ENCODE measurements at places on chromosomes 16 and 17.

- no peak for DNase-seq
Measured at GRCh38 chr17:73414171-73414955, 102.6 kb upstream of the CDC42EP4 start.

GRCh38 chr16:71555230-71555891, 21.5 kb downstream of the TAT start:
- DNase-seq = no peak

DNA sequence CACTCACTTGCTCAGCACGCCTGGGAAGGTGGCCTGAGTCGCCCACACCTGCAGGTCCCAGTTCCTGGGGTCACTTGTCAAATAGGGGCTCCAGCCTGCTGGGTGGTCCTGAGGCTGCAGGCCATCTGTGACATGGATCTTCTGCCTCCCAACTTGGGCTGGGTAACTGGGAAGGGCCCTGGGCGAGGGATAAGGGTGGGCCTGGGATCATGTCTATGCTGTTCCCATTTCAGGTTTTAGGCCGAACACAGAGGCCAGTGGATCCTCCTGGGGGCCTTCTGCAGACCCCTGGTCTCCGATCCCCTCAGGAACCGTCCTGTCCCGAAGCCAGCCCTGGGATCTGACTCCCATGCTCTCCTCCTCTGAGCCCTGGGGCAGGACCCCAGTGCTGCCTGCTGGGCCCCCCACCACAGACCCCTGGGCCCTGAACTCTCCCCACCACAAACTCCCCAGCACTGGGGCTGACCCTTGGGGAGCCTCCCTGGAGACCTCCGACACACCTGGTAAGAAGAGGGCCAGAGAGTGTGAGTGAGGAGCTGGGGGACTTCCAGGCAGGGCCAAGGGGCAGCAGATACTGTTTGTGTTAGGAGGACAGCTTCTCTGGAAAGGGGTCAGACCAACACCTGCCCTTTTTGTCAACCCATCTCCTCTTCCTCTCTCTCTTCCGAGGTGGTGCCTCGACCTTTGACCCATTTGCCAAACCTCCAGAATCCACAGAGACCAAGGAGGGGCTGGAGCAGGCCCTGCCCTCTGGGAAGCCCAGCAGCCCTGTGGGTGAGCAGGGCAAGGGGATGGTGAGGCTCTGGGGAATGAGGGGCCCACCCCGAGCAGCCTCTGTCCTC, 6.2 kb upstream of the SPATA20 start:
- DNase-seq = no peak

GRCh38 chr16:58658796-58659211, 25.8 kb downstream of the SLC38A7 start:
- DNase-seq = no peak

DNA sequence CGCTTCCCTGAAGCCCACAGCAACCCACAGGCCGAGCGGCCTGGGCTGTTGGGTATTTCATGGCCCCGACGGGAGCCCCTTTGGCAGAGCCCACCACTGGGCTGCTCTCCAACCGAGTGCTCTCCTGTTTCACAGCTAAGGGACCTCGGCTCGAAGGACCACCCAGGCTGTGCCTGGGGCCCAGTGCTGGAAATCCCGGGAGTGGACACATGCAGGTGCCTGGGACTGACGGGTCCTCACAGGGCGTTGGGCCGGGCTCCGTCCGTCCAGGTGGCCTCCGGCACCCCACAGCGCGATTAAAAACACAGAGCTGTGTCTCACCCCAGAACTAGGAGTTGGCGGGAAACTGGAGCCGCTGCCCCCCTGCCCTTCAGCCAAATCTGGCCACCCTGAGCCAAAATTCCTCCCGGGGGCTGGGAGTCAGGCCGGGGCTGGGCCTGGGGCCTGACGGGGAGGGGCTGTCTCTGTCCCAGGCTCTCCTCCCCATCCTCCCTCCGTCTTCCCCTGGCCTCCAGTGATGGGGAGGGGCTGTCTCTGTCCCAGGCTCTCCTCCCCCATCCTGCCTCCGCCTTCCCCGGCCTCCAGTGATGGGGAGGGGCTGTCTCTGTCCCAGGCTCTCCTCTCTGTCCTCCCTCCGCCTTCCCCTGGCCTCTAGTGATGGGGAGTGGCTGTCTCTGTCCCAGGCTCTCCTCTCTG, 14.1 kb downstream of the UTS2R start:
- no peak for DNase-seq

DNA sequence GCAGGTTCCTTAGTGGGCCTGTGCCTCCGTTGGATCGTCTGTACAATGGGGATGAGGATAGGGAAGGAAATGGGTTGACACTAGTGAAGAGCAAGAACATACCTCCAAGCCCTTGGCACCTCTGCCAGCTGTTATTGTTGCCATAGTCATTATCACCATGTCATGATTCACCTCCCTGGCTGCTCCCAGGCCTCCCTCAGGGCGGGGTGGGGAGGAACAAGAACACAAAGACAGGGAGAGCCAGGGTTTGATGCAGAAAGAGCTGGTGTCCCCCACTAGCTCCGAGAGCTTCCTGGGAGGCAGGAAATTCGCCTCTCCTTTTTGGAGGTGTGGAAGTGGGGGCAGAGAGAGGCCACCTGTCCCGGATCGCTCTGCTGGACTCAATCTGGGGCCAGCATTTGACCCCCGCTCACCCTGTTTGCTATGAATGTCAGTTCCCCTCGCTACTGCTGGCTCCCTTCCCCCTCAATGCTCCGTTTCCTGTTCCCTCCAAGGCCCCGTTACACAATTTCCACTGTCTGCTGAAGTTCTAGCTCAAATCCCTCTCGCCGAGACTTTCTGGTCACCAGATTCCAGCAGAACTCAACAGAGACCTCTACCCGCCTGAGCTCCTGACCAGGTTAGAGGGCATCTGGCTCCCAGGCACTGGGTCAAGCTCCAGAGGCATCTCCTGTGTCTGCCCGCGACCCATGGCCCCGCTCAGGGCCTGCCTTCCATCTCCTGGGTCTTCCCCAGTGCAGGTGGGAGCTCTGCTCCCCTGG, 9.1 kb downstream of the TIMP2 start:
- DNase-seq = no peak

DNA sequence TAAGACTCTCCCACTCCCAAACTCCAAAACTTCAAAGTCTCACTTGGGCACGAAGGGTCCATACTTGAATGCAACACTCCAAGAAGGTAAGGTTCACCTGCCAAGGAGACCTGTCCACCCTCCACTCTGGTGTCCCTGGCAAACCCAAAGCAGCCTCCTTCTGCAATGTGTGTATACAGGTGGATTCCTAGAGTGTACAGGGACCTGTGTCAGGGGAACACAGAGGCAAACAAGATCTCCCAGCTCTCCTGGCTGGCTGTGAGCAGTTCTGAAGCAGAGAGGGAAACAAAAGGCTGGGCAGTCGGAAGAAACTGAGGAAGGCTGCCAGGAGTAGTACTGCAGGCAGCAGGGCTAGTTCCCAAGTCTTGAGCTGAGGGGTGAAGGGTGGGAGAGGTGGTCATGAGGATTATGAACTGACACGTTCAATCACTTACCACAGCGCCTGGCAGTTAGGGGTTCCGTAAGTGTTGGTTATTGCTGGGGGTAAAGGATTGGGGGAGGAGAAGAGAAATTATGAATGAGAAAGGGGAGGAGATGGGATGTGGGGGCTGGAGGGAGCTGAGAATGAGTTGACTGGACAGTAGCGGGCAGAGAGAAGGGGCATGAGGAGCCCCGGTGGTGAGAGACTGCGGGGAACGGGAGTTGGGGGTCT, 795 bp downstream of the KCTD13 start:
- no peak for DNase-seq

GRCh38 chr16:64278196-64278595, 843.7 kb downstream of the CDH11 start:
- no peak for DNase-seq

DNA sequence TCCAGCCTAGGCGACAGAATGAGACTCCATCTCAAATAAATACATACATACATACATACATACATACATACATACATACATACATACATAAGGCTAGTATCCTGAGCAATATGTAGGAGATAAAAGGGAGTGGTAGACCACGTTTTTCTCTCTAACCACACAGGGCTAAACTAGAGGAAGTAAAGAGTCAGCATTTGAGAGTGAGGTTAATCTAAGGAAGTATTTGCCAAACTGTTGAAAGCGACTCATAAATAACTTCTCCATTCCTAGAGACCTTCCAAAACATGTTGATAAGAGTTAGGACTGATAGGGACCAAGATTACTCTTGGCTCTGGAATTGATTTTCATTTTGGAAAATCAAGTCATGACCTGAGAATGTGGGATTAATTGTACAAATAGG, 68.9 kb downstream of the NEUROD2 start:
- no peak for DNase-seq

- DNase-seq = peak; percentile 91
Measured at GRCh38 chr16:30874821-30875717, 18.8 kb downstream of the BCL7C start.

DNA sequence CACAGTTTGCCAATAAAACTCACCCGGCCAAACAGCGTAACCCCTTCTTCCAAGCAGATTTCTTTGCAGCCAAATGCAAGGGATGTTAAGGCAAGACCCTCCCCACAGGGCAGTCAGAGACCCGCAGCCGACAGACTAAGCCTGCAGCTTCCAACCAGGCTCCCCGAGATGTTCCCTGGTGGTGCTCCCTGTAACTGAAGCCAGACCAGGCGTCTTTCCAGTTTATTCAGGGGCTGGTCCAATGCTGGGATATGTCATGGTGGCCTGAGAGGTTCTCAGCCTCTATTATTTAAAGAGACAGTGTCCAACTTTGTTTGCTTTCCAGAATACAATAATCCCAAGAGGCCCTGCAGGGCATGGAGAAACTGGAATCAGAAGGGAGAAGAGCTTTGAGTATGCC, at the start of gene PMP22:
Gene PMP22, minus strand, starts transcription at position 196 of the 400 bp plus-strand sequence. CDS start 4,599 bp downstream, outside the sequence.
- DNase-seq = no peak

GRCh38 chr16:49684696-49685095, 171.2 kb downstream of the ZNF423 start:
- no peak for DNase-seq
